Activated CD4-positive, alpha-beta T cell treated with anti-CD3 and anti-CD28 coated beads, Interleukin-10, Interleukin-2, amounts not matched to agents 100 ng/mL and 50 ng/mL, durations not matched to agents 16 hours and 8 hours (primary cell): ENCODE measurements at places on chromosomes 2 and 18.

DNA sequence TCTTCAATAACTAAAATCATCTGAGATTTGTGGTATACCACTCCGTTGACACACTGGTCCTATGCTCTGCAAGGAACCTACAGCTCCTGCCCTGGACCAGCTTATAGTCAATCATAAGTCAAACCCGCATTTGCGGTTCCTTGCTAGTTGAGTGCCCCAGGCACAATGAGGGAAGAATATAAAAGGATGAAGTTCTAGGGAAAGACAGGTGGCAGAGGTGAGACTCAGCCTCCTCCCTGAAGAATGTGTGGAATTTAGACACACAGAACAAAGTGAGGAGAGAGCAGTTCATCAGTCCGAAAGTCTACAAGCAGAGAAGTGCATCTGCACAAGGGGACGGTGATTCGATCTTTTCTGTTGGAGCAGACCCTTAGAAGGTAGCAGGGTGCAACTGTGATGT is 615.0 kb upstream of the FANCL start:
- DNase-seq = no peak

- no peak for DNase-seq
Observed at GRCh38 chr2:181581534-181581933, 75.4 kb downstream of the CERKL start.

GRCh38 chr2:16973586-16974286 is 308.1 kb upstream of the CYRIA start:
- DNase-seq = no peak

DNA sequence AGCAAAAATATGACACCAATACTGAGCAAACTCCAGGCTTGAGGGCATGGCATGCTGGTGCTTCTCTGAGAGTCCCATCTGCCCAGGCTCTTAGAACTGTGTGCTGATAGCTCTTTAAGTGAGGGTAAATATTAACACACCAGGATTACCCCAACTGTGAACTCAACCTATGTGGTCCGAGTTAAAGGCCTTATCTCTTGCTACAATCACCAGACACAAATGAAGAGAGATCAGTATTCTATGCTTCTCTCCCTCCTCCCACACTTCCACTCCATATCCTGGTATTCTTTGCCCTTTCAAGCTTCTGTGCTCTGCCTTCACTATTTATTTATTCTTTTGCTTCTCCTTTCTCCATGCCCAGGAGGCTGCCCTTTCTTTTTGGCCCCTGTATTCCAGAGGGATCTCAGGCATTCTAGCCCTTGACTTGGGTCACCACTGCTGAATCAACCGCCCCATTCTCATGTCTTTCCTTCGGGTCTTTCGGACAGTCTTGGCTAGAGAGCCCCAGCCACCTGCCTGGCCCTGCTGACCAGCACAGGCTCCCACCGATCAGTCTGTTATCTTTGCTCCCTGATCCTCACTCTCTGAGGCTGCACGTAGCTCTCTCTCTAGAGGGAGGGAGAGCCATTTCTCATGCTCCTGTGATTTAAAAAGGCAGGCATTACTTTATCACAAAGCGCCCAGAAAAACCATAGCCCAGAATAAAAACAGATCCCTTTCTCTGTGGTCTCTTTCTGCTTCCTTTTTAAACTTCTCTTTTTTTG is 17.2 kb upstream of the HK2 start:
- DNase-seq = no peak

GRCh38 chr2:54601339-54601738 is 122.1 kb upstream of the EML6 start:
- DNase-seq = no peak
